Upper lobe of left lung (tissue), 6 donors: ENCODE measurements at places on chromosomes 5 and 9.

DNA sequence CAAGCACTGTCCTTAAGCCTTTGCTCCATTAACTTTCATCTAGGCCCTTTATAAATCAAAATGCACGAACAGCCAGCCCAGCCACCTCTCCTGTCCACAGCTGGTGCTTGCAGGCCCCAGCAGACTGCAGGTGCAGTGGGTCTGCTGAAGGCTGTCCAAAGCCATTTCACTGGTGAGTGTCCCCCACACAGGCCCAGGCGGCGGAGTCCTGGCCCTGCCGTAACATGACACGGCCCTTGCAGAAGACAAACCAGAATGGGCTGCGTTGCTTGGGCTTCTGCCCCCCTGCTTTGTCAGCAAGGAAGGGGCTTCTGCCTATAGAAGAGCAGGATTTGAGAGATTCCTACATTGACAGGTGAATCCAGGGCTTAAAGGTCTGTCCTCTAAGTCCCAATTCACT, 188.6 kb downstream of the NR3C1 start:
- peak; percentile 64 for DNase-seq
- H3K4me1 ChIP-seq: peaks cover 20% of the 10 kb centered on the region
- H3K27me3 ChIP-seq: no peaks in the 10 kb centered on the region
- H3K36me3 ChIP-seq: no peaks in the 10 kb centered on the region
- no peak overlapping the region for H3K27ac ChIP-seq

GRCh38 chr9:125913551-125913950, 166.4 kb downstream of the PBX3 start:
- no peak for DNase-seq
- no peak overlapping the region for H3K27ac ChIP-seq
- no peak overlapping the region for H3K4me3 ChIP-seq
- H3K27me3 ChIP-seq: no peaks in the 10 kb centered on the region

DNA sequence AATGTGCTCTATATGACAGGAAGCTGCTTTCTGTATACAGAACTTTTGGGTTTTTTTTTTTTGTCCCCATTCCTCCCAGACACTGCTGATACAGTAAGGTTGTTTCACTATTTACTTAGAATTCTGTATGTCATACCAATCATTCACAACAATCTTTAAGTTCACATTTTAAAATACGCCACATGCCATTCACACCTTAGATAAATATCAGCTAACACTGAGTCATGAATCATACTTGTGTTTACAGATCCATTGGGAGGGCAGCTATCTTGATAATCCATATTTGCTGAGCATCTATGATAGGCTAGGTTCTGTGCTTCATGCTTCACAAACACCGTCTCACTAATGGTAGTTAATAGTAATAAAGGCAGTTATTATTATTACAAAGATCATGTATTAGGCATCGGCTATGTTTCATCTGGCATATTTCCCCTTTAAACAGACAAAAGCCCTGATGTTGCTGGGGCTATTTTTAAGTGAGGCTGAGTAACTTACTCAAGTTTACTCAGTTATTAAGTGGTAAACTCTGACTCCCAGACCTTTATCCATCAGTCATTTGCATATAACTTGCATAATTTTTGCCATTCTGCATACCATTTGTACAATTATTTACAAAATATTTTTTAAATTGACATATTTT, 152.2 kb upstream of the HMHB1 start:
- H3K27me3 ChIP-seq: no peaks in the 10 kb centered on the region
- no peaks in the 10 kb centered on the region for H3K36me3 ChIP-seq
- H3K4me3 ChIP-seq: no peak overlapping the region
- H3K4me1 ChIP-seq: no peaks in the 10 kb centered on the region
- no peak for DNase-seq
- H3K27ac ChIP-seq: no peak overlapping the region

GRCh38 chr9:73807952-73808351, 656.3 kb downstream of the ANXA1 start:
- H3K4me3 ChIP-seq: no peak overlapping the region
- no peaks in the 10 kb centered on the region for H3K4me1 ChIP-seq
- no peaks in the 10 kb centered on the region for H3K27me3 ChIP-seq
- H3K27ac ChIP-seq: no peak overlapping the region
- DNase-seq: no peak

DNA sequence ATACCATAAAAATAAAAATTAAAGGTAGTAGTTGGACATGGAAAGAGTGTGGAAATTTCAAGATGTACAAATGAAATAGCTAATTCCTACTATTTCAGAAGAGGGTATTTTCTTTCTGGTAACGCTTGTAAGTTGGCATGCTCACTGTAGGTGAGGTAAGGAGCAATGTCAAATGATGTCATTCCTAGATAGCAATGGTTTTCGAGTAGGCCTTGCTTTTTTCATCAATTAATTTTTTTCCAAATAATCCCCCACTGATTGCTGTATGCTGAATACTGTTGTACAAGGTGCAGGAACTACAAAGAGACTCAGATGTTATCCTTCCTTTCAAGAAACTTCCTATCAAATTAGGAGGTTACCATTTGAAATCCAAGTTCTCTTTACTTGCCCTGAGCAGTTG, 928 bp upstream of the SELENOP start:
- H3K4me1 ChIP-seq: peaks cover 22% of the 10 kb centered on the region
- H3K4me3 ChIP-seq: no peak overlapping the region
- no peak for DNase-seq
- peak overlapping the region; percentile 85 for H3K27ac ChIP-seq
- H3K27me3 ChIP-seq: no peaks in the 10 kb centered on the region

GRCh38 chr9:116555119-116555518, 132.0 kb upstream of the TRIM32 start:
- no peaks in the 10 kb centered on the region for H3K4me1 ChIP-seq
- H3K4me3 ChIP-seq: no peak overlapping the region
- no peak overlapping the region for H3K27ac ChIP-seq
- no peaks in the 10 kb centered on the region for H3K36me3 ChIP-seq
